Nephron progenitor cell (in vitro differentiated cells): ENCODE measurements at places on chromosomes 16 and 17.

DNA sequence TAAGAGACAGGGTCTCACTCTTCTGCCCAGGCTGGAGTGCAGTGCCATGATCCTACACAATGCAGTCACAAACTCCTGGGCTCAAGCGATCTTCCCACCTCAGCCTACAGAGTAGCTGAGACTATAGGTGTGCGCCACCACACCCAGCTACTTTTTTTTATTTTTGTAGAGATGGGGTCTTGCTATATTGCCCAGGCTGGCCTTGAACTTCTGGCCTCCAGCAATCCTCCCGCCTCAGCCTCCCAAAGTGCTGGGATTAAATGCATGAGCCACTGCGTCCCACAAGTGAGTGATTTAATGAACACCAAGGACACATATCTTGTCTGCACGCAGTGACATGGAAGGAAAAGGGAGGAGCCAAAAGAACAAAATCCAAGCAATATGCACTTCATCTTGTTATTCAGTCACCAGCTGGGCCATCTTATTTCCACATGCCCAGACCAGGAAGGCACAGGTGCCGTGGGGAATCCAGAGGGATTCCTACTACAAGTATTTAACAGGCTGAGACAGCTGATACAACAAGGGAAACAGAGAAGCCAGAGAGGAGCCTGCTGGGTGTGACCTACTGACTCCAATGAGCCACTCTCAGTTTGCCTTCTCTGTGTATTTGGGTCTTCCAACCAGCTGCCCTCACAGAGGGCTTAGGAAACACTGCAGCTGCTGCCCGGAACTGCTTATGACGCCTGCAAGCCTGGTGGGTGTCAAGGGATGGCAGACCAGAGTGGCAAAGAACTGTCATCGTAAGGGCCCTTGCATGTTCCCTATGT is 17.0 kb downstream of the LSM12 start:
- DNase-seq: no peak

GRCh38 chr16:17343028-17343427 is 127.7 kb downstream of the XYLT1 start:
- no peak for DNase-seq

GRCh38 chr16:86965840-86966550 is 351.2 kb downstream of the C16orf95 start:
- no peak for DNase-seq

- no peak for DNase-seq
These were observed 196.6 kb downstream of the UTP18 start for GRCh38 chr17:51456942-51457341.

GRCh38 chr17:43399839-43400328 is 1.1 kb downstream of the ARL4D start:
- no peak for DNase-seq

DNA sequence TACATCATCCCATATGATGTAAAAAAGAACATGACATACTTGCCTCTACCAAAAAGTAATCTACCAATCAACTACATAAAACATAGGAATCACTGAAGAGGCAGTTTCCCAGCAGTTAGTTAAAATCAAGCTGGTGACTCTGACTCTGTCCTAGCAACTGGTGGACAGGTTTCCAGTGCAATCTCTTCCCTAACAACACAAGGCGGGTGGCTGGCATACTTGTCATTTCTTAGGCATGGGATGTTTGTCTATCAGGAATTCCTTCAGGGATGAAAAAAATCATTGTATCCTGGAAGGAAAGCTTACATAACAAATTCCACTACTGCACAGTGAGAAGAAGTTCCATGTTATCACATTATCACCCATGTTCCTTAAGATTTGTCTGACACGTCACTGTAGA is 50.9 kb downstream of the HELZ start:
- DNase-seq: no peak

DNA sequence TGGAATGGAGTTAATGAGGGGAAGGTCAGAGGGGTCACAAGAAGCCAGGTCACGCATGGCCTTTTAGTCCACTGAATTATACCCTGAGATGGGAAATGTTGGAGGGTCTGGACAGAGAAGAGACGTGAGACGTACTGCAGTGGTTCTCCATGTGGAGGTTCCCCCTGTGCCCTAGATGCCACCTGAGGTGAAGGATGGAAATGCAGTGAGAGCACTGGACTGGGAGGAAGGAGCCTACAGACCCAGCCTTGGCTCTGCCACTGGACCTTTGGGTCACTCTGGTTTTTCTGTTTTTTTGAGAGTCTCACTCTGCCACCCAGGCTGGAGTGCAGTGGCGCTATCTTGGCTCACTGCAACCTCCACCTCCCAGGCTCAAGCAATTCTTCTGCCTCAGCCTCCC is 1.8 kb upstream of the PLSCR3 start:
- DNase-seq: no peak

DNA sequence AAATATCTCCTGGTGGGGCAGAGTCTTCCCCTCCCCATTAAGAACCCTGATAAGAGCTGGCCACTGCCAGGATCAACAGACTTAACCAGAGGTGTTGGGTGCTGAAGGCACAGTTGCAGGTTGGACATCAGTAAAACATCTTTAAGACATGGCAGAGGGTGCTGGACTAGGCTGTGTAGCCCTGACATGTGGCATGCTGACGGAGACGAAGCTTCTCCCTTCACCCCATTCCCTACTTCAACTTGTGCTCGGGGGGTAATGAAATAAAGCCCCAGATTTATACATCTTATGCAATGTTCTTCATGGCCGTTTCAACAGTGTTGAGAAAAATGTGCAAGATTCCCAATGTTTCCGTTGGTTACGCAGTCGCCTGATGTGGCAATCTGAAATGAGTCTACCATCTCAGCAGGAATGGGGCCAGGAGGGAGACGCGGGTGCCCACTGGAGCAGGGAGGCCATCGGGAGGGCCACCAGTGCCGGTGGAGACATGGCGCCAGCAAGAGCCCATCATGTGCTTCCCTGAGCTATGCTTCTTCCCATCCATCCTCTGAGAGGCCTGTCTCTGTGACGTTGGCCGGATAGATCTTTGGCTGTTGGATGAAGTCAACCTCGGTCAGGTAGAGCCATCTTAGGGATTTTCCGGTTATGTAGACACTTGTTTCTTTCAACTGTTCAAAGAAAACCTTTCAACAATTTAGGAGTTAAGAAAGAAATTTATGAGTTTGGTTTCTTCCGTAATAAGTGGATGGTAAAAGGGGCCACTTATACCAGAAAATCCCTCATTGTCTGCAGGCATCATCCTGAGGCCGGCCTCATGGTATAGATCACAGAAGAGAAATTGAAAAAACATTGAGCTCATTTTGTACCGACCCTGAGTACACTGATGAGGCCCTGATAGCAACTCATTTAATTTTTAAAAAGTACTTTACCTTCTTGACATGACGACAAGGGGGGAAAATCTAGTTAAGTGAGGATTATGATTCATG is 6.4 kb downstream of the IRF8 start:
- DNase-seq: no peak

DNA sequence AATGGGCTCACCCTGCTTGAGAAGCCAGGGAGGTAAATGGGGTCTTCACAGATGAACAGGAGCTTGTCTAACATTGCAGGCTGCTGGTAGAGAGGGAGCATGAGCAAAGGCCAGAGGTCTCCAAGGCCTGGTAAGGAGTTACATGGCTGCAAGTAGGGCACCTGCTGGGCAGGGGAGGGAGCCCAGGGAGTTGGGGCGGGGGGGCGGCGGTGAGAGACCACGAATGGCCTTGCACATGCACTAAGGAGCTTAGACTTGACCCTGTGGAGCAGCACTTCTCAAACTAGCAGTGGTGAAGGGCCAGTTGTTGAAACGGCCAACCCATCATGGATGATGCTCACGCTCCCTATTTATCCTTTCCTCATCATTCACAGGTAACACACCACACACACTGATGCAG is 38.4 kb downstream of the ERN1 start:
- DNase-seq: no peak

DNA sequence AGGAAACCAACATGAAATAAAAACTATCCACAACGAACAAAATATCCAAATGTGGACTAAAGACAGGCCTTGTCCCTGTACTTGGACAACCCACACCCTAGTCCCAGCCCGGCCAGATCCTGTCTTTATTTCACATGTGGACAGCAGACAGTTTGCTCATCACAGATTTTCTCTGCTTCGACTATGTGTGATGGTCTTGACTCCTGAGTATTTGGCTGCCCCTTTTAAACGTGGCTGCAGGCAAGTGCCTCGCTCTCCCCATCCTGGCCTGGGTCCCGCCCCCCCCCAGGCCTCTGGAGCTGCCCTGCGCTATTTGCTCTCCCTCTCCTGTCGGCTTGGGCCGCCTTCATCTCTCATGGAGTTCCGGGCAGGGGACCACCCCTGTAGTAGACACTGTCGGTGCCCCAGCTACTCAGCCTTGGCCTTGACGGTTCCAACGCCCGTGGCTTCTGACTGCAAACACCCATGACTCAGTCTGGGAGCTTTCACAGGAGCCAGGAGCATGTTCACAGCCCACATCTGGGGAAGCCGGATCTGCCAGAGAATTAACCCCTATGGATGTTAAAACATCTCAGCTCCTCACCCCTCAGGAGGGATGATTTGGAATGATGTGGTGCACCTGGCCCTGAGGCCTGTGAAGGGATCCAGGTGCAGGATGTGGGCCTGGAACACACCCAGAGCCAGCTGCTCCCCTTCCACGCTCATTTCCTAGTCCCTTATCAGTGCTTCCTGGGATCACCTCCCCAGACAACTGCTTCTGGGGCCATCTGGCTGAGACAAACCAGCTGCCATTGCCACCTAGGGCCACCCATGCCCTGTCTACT is 229.7 kb upstream of the RPL38 start:
- no peak for DNase-seq

- DNase-seq: no peak
These were observed 102.2 kb downstream of the RAB11FIP4 start for GRCh38 chr17:31493656-31494155.

GRCh38 chr16:76955629-76956028 is 235.4 kb upstream of the MON1B start:
- no peak for DNase-seq

GRCh38 chr17:73770115-73770848 is 126.0 kb upstream of the SDK2 start:
- DNase-seq: no peak

DNA sequence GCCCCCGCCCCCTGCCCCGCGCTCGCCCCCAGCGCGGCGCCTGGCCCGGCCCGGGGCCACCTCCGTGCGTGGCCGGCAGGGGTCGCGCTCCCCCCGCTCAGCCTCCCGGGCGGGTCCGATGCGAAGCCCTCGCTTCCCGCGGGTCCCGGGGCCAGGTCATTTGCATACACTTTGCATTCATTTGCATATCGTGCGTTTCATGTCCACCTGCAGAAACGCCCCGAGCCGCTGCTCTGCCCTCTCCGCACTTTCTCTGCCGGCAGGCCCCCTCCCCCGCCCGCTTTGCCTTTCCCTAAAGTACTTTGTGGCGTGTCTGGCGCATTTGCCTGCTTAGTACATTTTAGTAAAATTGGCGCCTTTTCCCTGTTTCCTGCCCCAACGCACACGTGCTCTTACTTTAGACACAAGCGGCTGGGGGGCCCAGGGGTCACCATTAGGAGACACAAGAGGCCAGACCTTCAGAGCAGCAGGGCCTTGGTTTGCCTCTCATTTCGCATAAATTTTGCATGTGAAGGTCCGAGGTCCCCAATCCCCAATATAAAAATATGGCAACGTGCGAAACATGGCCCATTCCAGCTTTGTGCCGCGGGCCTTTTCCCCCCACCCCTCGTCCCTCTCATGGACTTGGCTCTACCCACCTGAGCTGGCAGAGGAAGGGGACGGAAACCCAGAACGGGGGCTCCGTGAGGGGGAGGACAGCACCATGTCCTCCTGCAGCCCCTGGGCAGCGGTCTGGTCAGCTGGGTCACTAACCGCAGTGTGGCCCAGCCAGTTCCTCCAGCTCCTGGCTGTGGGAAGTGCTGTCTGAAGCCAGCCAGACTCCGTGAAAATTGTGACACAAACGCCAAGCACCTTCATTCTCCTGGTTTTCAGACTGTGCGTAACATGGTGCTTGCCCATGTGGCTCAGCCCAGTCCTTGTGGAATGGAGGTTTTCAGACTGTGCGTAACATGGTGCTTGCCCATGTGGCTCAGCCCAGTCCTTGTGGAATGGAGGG is 34.8 kb downstream of the CBFA2T3 start:
- peak; percentile 78 for DNase-seq

- no peak for DNase-seq
These were observed 8.0 kb upstream of the VAT1L start for GRCh38 chr16:77780378-77780837.

DNA sequence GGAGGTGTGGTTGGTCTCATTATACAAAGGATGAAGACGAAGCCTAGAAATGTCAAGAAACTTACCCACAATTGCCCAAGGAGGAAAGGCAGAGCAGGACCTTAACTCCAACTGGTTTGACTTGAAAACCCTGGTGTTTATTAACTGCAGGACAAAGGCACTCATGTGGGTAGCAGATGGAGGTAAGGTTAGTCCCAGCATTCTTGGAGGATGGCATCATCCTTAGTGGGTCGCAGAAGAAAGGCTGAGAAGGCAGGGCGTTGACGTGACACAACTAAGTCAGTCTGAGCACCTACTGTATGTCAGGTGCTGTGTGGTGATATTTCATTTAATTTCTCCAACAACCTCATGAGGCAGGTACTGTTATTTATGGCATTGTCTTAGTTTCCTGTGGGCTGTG is 101.3 kb downstream of the HAPSTR1 start:
- no peak for DNase-seq

DNA sequence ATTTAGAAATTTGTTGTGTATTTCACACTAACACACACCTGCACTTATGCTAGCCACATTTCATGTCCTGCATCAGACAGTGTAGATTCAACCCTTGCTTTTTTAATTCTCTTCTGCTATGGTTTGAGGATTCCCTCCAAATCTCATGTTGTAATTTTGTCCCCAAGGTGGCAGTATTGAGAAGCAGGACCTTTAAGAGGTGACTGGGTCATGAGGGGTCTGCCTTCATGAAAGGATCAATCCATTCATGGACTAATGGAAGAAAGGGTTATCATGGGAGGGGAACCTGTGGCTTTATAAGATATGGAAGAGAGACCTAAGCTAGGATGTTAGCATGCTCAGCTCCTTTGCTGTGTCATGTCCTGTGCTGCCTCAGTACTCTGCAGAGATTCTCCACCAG is 1032.2 kb downstream of the CDH11 start:
- peak; percentile 9 for DNase-seq

DNA sequence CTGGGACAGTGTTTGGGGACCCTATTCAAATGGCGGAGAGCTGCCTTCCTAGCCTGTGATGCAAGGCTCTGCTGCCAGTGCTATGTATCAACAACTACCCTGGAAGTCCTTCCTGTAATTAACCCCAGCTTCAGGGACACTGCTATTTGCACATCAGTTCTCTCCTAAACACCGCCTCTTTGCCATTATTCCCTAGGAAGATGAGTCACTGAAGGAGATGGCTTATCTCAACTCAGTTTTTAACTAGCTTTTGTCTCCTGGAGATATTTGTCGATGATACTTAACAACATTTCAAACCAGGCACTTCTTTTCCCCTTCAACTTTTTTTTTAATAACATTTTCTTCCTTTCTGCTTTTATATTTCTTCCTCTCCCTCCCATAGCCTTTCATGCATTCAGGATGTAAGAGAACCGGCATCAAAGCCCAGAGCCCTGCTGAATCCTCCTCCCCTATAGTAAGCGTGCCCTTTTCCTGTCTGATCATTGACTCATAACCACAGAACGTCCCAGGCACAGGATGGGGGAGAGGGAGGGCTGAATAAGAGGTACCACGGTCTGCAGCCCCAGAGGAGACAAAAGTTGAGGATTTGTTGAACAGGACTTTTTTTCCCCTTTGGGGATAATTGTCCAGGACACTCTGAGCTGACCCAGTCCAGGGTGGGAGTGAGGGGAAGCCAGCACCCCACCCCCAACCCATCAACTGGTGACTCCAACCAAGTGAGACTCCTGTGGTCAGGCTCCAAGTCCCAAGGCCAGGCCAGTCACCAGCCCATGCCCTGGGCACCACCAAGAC is 387.8 kb upstream of the SALL1 start:
- DNase-seq: peak; percentile 43
